Ascending aorta (tissue), 2 donors: ENCODE measurements at places on chromosomes 4 and X.

- no peak for DNase-seq
Observed at GRCh38 chr4:46124773-46125413, 1.0 kb upstream of the GABRG1 start.

GRCh38 chr4:26402458-26402857 lies 81.6 kb downstream of the RBPJ start:
- DNase-seq: no peak

DNA sequence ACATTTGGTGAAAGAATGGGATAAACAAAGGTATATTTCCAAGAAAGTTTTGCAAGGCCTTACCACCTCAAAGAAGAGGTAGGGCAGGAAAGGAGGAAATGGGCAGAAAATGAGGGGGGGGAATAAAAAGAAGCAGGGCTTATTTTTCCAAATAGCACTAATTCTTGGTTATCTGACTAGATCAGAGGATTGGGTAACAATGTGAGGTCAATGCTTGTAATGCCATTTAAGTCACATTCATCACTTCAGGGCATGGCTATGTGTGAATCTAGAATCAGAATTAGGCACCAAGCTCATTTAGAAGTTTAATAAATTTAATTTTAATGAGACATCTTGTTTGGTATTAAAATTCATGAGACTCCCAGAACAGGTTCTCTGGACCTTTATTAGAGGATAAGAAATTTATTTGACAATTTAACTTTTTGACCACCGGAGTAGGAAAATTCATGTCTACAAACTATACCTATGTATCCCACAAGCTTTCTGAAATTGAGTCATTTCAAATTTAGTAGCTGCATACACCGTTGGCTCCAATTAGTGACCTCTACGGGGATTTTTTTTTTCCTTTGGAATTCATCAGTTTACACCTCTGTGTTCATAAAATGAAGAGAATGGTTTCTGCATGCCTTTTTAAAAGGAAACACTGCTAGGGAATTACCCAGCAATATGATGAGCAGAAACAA lies 1.4 kb upstream of the STS start:
- DNase-seq: no peak

GRCh38 chrX:46903458-46904242 lies 8.6 kb upstream of the JADE3 start:
- peak; percentile 16 for DNase-seq

GRCh38 chr4:33133723-33134122 lies 2413.6 kb downstream of the PCDH7 start:
- DNase-seq: no peak

- no peak for DNase-seq
Observed at GRCh38 chr4:67922697-67923096, 38.9 kb upstream of the TMPRSS11D start.
